ENCODE measurements at places on chromosomes 1 and 21.

DNA sequence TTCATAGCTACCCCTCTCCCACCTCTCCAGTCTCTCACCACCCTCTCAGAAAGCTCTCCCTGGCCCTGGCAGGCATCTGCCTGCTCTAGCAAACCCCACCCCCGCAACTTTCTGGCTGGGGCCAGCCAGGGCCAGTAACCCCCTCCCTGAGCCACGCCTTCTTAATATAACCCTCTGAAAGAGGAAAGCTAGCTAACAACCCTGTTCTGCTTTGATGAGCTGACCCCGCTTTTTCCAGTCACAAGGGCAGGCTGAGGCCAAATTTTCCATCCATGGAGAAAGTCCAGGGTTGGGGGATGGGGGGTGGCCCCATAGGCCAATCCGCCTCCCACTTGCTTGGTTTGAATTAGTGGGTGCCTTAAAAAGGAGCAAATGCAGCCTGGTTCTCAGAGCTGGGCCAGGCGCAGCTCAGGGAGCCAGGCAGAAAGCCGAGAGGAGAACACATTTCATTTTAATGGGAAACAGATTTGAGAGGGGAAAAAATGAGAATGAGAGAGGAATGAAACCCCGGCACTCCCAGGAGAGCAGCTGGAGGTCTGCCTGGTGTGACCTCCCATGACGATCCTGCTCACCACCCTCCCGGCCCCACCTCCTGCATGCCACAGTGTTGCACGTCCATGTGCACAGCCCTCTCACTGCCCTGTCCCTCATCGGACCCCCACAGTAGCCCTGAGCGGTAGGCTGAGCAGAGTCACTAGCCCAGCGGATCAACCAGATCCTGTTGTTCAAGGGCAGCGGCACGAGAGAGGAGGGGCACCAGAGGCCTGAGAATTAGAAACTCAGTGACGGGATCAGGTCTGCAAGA is 62.3 kb downstream of the OPTC start:
- peak; percentile 87 for DNase-seq

DNA sequence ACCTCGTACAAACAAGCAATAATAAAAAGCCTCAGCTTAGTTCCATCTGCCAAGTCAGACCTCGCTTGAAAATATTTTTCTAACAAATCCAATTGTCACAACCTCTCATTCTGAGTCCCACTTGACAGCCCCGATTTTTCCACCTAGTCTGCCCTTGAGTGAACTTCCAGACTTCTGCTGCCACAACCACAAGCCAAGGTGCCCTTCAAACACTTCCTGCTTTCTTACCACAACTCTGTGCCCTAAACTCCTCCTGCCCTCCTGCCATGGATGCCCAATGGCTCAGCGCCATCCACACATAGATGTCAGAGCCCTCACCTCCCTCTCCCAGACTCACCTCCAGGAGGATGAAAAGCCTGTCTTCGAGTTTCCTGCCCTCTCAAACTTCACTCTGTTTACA is 3.9 kb downstream of the TMPRSS2 start:
- DNase-seq = no peak

DNA sequence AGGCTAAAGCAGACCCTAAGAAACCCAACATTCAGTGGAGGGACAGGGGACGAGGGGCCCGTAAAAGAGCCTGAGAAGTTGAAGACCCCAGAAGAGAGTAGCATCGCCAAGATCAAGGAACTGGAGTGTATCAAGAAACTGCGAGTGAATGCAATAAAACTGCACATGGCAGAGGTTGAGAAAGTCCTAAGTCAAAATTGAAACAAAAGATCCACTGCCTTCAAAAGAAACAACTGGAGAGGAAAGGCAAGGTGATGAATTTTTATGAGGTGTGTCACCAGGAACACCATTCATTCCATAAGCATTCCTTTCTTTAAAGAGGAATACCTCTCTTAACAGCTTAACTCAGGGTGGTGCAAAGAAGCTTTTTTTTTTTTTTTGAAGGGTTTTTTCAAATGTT is 38.3 kb upstream of the ADORA3 start:
- DNase-seq = peak; percentile 23

- DNase-seq = peak; percentile 31
Observed at GRCh38 chr1:6783936-6784559, 1.2 kb upstream of the CAMTA1 start.

DNA sequence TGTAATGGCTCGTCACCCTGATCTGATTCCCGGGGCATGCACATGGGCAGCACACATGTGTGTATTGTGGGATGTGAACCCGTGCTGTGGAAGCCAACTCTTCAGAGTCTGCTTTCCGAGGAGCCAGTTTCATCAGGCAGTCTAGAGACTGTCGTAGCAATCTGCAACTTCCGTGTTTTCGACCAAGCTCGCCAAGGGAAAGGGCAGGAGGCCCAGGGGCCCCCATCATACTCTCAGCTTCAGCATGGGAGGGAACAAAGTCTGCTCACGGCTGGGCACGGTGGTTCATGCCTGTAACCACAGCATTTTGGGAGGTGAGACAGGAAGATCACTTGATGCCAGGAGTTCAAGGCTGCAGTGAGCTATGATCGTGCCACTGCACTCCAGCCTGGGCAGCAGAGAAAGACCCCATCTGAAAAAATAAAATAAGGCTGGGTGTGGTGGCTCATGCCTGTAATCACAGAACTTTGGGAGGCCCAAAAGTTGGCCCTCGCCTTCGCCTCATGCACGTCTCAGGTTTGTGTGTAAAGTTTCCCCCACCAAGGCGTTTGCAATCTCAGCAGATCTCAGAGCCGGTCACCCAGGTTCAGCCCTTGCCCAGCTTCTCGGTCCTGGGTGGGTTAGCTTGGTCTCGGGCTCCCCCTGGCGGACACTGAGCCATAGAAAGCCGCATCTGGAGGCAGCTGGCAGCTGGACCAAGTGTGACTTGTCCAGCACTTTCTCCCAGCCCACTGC is 48.5 kb upstream of the SLC25A33 start:
- DNase-seq = peak; percentile 85

DNA sequence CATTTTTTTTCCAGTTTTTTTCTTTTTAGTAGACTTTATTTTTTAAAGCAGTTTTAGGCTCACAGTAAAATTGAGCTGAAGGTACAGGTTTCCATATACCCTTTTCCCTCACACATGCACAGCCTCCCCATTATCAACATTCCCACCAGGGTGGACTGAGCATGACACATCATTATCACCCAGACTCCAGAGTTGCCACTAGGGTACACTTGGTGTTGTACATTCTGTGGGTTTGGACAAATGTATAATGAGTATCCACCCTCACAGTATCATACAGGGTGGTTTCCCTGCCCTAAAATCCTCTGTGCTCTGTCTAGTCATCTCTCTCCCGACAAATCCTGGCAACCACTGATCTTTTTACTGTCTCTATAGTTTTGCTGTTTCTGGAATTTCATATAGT is 3.0 kb upstream of the AIM2 start:
- no peak for DNase-seq

DNA sequence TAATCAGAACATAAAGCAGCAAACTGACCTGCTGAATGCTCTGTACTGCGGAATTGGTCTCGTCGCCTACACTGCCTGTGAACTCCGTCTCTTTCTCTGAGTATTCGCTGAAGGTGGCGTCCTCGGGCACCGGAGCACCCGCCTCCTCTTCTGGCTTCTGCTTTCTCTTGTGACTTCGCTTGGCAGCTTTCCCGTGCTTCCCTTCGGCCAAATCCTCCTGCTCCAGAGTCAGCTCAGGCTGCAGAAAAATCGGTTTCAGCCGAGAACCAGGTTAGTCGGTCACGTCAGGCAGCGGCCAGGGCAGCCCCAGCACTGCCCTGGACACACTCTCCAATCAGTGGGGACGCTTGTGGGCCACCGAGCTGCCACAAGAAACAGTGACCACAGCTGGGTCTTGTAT is 35.8 kb upstream of the RIPK4 start:
- peak; percentile 53 for DNase-seq

DNA sequence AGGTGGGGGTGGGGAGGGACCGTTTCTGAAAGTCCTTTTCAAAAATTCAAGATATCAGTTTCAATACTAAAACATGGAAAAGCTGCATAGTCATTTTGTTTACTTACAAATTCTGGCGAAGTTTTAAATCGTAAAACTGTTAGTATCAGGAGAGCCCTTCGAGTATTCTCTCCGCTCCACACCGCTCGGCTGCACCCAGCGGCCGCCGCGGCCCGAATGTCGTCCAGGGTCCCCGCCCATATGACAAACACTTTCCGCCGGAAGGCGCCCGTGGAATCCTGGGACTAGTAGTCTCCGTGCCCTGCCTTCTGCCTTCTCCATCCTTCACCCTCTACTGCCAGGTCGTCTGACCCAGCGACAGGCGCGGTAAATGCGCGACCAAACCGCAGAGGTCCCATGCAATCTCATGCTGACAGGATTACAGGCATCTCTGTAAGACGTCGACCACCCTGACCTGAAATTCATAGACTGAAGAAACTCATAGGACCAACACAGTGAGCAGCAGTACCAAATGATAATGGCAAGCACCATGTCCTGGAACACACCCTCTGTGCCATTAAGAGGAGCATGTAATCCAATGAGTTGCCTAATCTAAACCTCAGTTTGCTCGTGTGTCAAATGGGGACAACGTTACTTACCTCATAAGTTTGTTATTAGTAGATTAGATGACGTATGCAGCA is at the start of gene TOR1AIP2:
TOR1AIP2 (minus strand) TSS at position 218 of the 680 bp plus-strand sequence. CDS start 25,138 bp downstream, outside the sequence.
- DNase-seq = peak; percentile 74

- no peak for DNase-seq
Observed at GRCh38 chr1:101260556-101261350, 23.9 kb downstream of the S1PR1 start.

- DNase-seq = peak; percentile 9
Observed at GRCh38 chr1:91440847-91441246, 36.2 kb upstream of the HFM1 start.

GRCh38 chr1:240610636-240611035 is 1.3 kb downstream of the GREM2 start:
- no peak for DNase-seq

GRCh38 chr1:150560576-150561253 is 11.5 kb downstream of the ADAMTSL4 start:
- DNase-seq = no peak

DNA sequence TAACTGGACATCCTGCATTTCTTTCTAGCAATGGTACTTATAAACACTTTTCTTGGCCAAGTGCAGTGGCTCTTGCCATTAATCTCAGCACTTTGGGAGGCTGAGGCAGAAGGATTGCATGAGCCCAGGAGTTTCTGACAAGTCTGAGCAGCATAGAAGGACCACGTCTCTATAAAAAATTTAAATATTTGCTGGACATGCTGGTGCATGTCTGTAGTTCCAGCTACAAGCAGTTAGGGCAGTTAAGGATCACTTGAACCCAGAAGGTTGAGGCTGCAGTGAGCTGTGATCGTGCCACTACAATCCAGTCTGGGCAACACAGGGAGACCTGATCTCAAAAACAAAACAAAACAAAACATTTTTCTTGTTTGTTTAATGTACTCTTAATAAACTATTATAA is 434.0 kb downstream of the PLA2G4A start:
- no peak for DNase-seq

DNA sequence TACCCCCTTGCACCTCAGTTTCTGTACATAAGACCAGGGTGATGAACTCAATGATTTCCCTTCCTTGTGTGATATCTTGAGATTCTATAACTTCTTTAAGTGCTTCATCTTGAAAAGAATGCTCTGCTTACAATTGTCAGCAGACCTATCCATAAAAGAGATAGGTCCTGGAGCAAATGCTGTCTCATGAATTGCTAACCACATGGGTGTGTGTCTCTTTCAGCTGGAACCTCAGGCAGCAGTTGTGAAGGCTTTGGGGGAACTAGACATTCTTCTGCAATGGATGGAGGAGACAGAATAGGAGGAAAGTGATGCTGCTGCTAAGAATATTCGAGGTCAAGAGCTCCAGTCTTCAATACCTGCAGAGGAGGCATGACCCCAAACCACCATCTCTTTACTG is 2.8 kb downstream of the IL20 start:
- DNase-seq = no peak

- no peak for DNase-seq
Observed at GRCh38 chr1:58738876-58739275, 39.0 kb upstream of the MYSM1 start.

GRCh38 chr1:1364266-1364665 is 5.9 kb upstream of the MXRA8 start:
- DNase-seq = no peak

DNA sequence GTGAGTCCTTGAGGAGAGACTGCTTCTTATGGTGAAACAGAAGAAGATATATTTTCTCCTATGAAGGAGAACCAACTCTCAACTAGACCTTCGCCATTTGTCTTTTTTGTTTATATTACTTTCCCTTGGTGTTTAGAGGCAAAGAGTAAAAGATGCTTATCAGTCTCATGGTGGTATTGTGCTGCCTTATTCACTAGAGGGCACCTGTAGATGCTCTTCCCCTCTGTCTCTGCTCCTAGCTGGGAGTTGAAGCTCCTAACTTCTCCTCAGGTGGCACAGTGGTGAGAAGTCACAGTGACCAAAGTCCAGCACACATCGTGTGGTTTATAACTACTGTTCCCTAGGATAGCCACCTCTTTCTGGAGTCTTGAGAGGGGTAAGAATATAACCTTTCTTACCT is 1359.6 kb downstream of the PLA2G4A start:
- no peak for DNase-seq

DNA sequence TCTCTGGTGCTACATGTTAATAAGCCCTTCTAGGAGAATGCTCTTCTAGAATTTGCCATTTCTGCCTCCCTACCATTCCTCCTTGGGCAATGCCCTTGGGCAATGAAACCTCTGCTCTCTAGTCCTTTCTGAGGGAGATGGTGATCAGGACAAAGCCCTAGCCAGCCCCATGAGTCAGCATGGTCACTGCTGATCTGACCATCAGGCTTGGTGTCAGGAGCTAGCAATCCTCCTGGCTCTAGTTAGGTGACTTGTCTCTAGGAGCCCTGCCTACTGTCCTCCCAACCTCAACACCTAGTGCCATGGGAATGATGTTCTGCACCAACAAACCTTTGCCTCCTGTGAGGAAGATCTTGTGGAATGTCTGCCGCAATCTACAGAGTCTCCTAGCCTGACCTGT is 89.8 kb downstream of the NMNAT2 start:
- DNase-seq = no peak

GRCh38 chr1:67404212-67404620 is 26.0 kb downstream of the SERBP1 start:
- DNase-seq = peak; percentile 50

GRCh38 chr1:60428127-60428526 is 354.6 kb upstream of the C1orf87 start:
- peak; percentile 40 for DNase-seq

Measured in fibroblast of villous mesenchyme (primary cell).